ENCODE measurements at places on chromosomes 7 and 10.

DNA sequence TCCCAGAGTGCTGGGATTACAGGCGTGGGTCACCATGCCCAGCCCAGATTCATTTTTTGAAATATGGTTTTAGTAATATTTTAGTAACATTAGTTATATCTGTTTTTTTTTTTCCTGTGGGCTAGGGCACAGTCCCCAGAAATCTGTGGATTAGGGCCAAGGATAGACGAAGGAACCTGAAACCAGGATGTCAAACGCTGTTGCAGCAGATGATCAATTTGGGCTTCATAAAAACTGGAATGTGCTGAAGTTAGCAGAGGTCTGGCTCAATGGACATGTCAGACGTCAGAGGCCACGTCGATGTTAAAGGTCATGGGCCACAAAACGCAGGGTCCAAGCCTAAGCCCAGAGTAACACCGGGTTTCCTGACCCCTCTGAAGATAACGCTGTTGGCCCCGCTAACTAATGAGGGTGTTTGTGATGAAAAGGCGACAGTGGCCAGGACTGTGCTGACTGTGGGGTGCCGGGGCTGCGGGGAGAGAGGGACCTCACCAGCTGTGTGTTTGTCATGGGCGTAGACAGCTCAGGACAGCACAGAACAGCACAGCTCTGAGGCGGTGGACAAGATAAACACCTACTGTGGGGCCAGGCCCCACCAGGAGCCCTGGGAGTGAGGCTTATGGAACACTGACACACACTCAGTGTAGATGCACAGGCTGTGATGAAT, 23.8 kb upstream of the GTPBP4 start:
- DNase-seq: no peak

DNA sequence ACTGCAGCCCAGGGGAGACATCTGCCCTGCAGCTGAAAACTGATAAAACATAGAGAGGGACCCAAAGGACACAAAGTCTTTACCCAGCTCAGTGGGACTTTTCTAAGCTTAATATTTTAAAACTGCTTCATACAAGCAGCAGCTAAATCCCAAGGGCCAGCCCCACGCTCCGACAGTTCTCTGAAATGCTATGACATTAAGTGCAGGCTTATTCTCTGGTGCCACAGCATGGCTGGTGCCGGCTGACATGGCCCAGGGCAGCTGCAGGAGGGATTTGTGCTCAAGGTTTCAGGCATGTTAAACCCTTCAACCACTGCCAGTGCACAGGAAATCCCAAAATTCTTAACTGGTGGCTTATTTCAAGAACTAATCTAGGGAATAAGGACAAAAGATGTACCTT, 170.9 kb downstream of the PARD3 start:
- no peak for DNase-seq

DNA sequence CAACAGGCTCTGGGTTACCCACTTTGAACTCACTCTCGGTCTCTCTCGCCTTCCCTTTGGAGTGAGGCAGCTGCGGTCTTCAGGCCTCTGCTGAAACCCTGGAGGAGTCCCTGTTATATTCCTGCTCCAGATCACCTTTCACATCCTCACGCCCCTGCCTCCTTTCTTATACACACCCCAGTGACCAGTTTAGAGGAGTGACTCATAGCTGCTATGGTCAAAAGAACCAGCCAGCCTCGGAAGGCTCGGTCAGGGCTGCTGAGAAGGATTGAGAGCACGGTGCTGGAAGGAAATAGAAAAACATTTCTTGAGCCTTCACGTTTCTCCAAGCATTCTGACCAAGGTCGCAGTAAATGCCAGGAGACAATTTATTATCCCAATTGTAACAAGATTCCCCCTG, 28.3 kb upstream of the SVOPL start:
- no peak for DNase-seq

- no peak for DNase-seq
Measured at GRCh38 chr10:14837003-14837756, 657 bp downstream of the CDNF start.

GRCh38 chr7:157587051-157587804, 250.4 kb downstream of the DNAJB6 start:
- DNase-seq: no peak

DNA sequence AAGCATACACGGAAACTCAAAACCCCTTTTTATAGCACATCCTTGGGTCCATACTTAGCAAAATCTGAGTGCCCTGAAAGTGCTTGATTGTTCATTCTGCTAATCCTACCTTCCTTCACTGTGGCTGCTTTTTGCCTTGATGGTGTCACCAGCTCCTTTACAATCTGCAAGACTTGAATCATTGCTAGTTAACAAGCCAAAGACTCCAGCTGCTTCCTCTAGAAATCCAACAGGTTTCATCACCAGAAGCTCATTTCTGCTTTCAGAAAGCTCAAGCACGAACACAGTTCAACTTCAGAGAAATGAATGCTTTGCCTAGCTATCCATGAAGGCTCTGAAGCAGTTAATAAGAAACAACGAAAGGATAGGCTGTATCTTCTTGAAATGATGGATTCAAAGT, 38.0 kb downstream of the USP6NL start:
- DNase-seq: no peak

DNA sequence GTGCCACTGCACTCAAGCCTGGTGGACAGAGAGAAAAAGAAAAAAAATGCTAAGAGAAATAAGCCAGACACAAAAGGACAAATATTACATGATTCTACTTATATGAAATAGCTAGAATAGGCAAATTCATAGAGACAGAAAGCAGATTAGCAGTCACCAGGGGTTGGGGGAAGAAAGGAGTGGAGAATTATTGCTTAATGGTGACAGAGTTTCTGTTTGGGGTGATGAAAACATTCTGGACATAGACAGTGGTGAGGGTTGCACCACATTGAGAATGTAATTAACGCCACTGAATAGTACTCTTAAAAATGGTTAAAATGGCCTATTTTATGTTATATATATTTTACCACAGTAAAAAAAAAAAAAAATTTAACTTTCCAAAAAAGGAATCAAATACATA, 6.4 kb upstream of the NT5C2 start:
- no peak for DNase-seq

DNA sequence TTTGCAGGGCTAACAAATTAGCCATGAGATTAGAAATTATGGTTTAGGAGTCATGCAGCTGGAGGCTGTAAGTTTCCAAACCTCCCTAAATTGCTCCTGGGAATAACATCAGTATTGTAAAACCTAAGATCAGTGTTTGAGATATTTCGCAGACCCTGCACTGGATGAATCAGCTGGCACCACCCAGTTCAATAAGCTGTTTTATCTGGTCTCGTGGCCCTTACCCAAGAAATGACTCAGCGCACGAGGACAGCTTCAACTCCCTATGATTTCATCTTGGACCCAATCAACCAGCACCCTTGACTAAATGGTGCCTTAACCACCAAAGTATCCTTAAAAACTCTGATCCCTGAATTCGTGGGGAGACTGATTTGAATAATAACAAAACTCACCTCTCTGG, 482.0 kb upstream of the PCDH15 start:
- DNase-seq: no peak

DNA sequence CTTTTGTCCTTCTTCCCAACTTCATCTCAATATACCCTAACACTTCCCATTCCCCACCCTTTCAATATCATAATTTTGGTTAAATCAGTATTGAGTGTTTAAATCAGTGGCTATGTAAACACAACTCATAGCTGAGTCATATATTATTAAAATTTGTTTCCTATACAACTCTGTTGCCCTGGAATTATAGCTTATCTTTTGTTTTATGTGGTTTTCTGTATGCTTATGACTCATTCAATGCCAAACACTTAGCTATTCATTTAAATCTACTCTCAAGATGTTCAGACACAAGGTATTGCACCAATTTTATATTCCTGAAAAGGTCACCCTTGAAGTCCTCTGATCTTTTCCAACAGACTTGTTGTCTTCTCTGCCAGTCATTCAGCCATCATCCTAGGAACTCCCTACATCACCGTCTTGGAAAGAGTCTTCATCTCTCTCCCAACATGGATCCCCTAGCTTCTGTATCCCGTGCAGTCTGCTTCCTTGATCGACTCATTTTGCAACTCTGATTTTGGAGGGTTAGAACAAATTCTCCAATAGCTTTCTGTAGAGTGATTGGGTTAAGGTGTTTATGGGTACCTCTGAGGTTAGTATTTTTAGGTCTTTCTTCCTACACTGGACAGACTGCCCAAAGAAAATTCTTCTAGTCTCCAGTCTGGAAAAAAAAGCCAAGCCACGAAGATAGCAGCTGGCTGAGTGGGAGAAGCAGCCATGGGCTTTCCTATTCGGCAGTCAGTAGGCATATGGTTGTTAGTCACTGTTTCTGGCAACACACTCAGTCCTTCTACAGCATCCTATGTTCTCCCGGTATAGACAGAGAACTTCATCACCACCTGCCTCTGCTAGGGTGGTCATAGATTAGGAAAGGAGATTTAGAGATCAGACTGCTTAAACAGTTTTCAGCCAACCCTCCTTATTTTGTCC, 102.1 kb downstream of the CRPPA start:
- DNase-seq: no peak

- no peak for DNase-seq
Measured at GRCh38 chr7:34275624-34276023, 370.3 kb downstream of the BMPER start.

GRCh38 chr10:79354141-79354540, 6.9 kb downstream of the PPIF start:
- no peak for DNase-seq

DNA sequence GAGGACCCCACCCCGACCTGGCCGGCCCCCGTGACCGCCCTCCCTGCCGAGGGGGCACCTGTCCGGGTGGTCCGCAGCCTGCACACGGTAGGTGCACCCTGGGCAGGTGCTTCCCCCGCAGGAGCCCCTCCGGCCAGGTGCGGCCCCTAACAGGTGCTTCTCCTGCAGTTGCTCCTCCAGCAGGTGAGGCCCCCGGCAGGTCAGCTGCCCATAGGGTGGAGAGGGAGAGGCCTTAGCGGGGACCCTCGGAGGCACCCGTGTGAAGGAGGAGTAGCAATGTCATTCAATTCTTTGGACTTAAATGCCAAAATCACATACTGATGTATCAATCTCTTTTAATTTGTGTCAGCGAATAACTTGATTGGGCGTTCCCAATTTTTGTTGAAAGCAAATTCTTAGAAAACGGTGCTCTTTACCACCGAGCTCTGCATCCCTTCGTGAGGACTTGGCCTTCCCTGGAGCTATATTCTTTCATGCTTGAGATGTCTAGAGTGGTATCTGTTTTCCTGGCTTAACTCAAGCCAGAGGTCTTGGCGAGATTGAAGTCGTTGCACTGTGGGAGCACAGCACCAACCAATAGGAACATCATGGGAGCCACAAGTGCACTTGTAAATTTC, 738 bp upstream of the NCAPG2 start:
- no peak for DNase-seq

GRCh38 chr10:88411772-88412349, 171.3 kb downstream of the RNLS start:
- no peak for DNase-seq

DNA sequence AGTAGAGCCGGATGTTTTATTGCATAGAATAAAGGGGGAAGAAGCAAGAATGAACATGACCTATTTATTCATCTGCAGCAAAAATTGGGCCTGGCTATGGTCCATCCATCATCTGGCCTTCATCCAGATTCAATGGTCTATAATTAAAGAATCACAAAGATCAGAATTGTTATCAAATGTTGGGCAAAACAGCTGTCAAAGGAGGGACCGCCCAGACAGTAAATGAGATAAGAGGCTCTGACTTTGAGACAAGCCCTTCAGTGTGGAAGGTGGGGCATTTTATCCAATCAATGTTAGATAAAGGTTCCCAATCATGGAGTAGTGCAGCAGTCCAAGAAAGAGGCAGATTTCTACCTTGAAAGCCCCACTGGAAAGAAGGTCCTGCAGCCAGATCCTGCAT, 153.5 kb downstream of the PARD3 start:
- no peak for DNase-seq

GRCh38 chr10:23530079-23530478, 91.2 kb downstream of the OTUD1 start:
- DNase-seq: no peak

DNA sequence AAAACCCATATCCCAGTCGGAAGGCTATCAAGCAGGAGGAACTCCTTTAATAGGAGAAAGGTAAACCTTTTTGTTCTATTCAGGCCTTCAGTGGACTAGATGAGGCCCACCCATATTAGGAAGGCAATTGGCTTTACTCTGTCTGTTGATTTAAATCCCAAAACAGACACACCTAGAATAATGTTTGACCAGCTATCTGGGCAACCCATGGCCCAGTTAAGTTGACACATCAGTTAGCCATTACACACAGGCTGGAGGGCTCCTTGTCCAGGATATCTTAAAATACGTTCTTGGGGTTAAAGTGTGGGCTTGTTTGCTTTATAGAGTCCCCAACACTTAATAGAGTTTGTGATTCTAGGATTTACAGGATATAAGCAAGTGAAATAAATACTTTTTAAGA, 339.0 kb upstream of the PRKCQ start:
- DNase-seq: no peak

DNA sequence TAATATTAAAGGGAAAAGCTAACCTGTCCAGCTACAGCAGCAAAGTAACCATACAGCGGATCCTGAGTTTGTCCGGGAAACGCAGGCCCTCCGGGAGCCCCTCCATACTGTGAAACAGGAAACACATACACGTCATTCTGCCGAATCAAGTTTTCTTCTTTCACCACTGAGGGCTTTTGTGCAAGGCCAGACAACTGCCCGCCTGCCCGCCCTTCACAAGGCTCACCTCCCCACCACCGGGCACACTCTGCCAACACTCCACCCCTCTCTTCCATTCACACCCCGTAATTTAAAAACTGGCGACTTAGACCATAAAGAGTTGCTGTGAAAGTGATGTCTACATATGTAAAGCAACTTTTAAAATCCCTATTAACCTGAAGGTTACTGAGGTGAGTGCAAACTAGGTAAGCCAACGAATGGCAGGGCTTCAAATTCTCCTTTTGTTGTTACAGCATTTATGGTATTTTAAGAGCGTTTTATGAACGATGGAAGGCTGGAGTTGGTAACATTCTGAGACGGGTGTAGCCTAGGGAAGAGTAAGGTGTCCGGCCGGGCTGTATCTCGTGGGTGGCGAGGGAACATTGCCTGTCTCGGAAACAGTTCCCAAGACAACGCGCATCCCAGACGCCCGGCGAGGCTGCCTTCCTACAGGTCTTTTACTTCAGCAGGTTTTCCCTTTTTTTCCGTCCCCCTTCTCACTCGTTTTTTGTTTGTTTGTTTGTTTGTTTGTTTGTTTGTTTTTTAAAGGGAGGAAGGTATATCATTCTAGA, 817 bp downstream of the SRI start:
- peak; percentile 14 for DNase-seq
